CD4-positive, CD25-positive, alpha-beta regulatory T cell (primary cell): ENCODE measurements at places on chromosomes 3 and 15.

GRCh38 chr3:53226841-53227407 is 28.9 kb downstream of the TKT start:
- DNase-seq: no peak
- peaks cover 75% of the 10 kb centered on the region for H3K36me3 ChIP-seq
- H3K27me3 ChIP-seq: no peaks in the 10 kb centered on the region
- H3K27ac ChIP-seq: no peak overlapping the region
- H3K4me1 ChIP-seq: no peaks in the 10 kb centered on the region
- no peak overlapping the region for H3K4me3 ChIP-seq

- H3K36me3 ChIP-seq: no peaks in the 10 kb centered on the region
- H3K27ac ChIP-seq: no peak overlapping the region
- no peak for DNase-seq
- H3K4me1 ChIP-seq: no peaks in the 10 kb centered on the region
- H3K4me3 ChIP-seq: no peak overlapping the region
Measured at GRCh38 chr3:190314741-190315140, 7.5 kb downstream of the CLDN1 start.

DNA sequence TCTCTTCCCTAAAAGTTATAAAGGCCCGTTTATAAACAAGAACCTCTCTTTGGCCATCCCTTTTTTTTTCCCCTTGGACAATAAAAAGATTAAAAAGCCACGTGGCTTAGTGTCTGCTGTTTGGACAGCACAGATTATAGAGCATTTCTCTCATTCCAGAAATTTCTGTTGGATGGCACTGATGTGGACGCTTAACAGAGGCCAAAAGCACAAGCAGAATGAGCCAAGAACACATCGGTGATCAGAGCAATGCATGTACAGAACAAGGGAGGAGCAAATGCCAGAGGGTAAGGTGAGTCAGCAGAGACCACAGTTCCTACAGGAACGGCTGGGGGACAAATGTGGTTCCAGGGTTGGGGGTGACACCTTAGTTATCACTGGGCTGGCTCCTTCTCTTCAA is 30.3 kb upstream of the CTNNB1 start:
- no peak overlapping the region for H3K4me3 ChIP-seq
- H3K4me1 ChIP-seq: no peaks in the 10 kb centered on the region
- peaks cover 6% of the 10 kb centered on the region for H3K27me3 ChIP-seq
- DNase-seq: no peak
- H3K27ac ChIP-seq: no peak overlapping the region

DNA sequence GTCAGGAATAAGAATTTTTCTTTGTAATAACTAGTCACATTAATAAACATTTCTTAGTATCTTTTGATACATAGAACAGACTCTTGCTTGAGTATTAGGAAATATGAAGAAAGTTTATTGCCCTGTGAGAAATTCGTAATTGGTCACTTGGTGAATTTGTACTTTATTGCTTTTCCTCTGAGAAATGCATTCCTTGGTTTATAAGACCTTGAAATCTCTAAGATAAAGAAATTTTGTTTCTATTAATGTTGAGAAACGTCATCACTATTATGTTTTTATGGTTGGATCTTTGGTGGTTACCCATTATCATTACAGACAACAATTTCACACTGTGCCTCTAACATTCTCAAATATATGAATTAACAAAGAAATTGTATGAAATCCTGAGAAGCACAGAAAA is 652.0 kb upstream of the NECTIN3 start:
- no peak overlapping the region for H3K4me3 ChIP-seq
- H3K36me3 ChIP-seq: no peaks in the 10 kb centered on the region
- no peaks in the 10 kb centered on the region for H3K27me3 ChIP-seq
- no peak overlapping the region for H3K27ac ChIP-seq
- H3K4me1 ChIP-seq: no peaks in the 10 kb centered on the region

DNA sequence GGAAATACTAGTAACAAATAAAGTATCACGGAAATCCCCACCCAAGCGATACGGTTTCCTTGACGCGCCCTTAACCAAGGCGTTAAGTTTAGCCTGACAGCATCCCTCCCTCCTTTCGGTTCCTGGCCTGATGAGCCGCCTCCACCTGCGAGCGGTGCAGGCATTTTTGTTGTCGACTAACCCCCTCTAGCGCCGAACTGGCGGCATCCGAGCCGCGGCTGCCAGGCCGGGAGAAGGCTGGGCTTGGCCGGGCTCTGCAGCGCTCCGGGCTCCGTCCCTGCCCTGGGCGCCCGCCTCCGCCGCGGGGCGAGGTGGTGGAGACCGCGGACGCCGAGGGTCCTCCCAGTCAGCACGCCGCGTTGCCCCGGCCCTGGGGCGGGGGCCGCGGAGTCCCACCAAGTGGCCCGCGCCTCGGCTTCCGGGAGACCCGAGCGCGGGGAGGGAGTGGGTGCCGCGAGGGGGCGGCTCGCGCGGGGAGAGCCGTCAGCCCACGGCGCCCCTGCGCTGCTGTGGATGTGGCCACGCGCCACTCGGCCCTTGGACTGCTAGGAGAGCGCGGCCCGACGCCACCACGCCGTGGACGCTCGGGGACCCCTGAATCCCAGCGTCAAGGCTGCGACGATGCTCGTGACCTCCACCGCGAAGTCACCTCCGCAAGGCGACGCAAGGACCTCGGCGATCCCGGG is 1.1 kb upstream of the EPHA6 start:
- H3K4me3 ChIP-seq: no peak overlapping the region
- H3K27me3 ChIP-seq: peaks cover 17% of the 10 kb centered on the region
- peak; percentile 66 for DNase-seq
- H3K4me1 ChIP-seq: peaks cover 10% of the 10 kb centered on the region

- no peaks in the 10 kb centered on the region for H3K36me3 ChIP-seq
- no peak for DNase-seq
- H3K4me3 ChIP-seq: no peak overlapping the region
- no peaks in the 10 kb centered on the region for H3K27me3 ChIP-seq
- no peak overlapping the region for H3K27ac ChIP-seq
Measured at GRCh38 chr3:69547461-69547880, 161.6 kb upstream of the FRMD4B start.

DNA sequence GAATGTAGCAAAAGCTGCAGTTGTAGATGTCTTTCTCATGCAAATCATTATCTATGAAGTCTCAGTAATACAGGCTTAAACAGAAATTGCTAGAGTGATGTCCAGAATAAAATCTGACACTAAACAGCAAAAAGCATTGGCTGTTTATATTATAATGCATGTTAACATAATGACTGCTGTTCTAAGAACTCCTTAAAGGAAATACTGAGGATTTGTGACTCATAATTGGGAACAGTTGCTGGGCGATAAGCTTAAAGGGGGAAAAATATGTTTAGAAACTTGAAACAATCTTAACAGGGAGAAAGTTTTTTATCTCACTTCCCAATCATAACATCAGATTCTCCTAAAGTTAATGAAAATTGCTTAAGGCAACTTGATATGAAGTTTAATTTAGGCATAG is 17.5 kb downstream of the TIPARP start:
- H3K27me3 ChIP-seq: no peaks in the 10 kb centered on the region
- H3K4me3 ChIP-seq: no peak overlapping the region
- no peak overlapping the region for H3K27ac ChIP-seq

GRCh38 chr3:190444576-190445145 is 5.0 kb downstream of the TMEM207 start:
- H3K4me1 ChIP-seq: peaks cover 8% of the 10 kb centered on the region
- no peak overlapping the region for H3K4me3 ChIP-seq
- no peak for DNase-seq
- H3K36me3 ChIP-seq: no peaks in the 10 kb centered on the region
- no peaks in the 10 kb centered on the region for H3K27me3 ChIP-seq

DNA sequence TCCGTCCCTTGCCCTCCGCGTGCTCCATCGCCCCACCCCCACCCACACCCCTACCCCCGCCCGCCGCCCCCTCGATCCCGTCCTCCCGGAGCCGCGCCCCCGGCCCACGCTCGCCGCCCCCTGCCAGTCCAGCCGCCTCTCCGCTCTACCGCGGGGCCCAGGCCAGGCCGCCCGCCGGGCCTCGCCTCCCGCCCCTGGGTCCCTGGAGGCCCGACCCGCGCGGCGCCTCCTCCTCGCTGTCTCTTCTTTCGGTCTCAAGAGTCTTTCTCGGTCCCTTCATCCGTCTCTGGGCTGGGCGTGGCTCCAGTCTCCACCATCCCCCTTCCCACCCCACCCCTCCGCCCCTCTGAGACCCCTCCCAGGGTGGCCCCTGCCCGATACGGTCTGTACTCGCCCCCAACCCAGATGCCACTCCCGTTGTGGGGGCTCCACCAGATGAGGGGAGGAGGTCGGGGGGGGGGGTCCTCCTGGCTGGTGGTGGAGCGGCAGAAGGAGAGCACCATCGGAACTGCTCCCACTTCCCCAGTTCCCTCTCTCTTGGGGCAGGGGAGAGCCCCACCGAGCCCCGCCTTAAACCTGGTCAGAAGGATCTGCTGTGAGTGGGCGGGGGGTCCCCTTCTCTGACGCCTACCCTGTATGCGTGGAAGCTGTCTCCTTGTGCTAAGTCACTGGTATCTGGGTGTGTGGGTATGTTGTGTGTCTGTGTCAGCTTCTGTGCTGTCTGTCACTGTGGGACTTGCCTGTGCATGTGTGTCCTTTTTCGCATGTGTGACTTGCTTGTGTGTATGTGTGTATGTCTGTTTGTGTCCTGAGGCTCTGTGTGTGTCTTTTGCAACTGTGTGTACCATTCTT is 1.0 kb downstream of the PRKCD start:
- peaks cover 28% of the 10 kb centered on the region for H3K4me1 ChIP-seq
- no peaks in the 10 kb centered on the region for H3K36me3 ChIP-seq
- no peaks in the 10 kb centered on the region for H3K27me3 ChIP-seq
- peak overlapping the region; percentile 72 for H3K27ac ChIP-seq
- peak; percentile 21 for DNase-seq

DNA sequence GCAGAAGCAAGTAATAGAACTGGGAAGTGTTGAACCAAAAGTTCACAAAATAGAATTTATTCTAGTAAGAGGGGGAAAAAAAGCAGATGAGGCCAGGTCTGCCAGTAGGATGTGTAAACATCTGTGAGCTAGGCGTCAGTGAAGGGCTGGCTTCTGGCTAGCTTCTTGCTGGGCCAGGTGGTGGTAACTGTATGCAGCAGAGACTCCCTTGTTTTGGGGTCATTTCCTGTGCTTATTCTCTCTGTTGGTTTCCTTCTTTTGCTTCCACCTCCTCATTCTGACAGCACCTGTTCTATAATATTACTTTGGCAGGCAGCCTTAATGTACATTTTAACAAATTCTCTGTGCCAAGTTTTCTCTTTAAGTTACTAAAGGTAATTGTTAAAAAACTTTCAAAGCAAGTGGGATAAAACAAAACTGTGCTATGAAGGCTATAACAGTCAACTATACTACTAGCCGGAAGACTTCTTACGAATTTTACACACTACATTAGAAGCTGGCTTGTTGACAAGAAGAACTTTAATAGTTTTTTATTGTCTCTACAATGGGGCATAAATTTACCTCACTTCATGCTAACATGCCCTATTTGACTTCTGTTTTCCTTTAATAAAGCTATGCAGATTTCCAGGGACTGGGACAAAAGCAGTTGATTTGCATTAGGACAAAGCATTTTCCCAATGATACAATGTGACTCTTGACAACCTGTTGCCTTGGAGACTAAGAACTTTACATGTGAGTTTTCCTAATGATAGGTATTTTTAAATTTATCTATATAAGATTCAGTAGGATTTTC is 318.8 kb upstream of the NAALADL2 start:
- no peaks in the 10 kb centered on the region for H3K27me3 ChIP-seq
- H3K36me3 ChIP-seq: no peaks in the 10 kb centered on the region
- no peak overlapping the region for H3K27ac ChIP-seq
- H3K4me1 ChIP-seq: no peaks in the 10 kb centered on the region

DNA sequence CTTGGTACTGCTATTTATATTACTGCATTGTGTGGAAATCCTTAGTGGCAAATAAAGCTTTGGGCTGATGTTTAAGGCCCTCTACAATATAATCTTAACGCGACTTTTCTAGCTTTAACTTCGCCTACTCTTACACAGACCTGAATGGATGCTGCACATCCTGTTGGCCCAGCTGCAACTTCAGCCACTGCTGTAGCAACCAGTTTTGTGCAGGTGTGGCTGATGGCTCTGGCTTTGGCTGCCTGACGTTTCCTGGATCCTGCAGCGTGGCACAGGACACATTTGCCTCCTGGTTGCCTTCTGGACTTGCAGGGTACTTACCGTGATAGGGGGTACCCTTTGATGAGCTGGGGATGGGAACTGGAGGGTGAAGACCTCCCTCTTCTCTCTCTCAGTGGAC is 20.2 kb upstream of the ERICH6 start:
- H3K36me3 ChIP-seq: no peaks in the 10 kb centered on the region
- H3K27ac ChIP-seq: no peak overlapping the region
- H3K4me1 ChIP-seq: peaks cover 2% of the 10 kb centered on the region
- DNase-seq: no peak

DNA sequence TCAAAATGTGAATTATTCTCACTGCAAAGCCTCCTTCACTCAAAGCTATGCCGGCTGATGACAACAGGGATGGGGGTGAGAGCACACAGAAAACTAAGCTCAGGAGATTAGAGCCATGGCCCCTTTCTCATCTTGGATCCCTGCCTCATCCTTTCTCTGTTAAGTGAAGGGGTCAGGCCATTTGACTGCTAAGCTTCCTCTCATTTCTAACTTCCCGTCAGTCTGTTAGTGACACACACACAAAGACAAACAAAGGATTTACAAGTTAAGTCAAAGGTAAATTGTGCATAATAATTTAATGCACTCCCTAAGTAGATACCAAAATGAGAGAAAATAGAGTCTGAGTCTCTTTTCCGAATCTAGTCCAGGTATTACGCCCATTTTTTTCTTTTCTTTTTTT is 1.2 kb downstream of the SS18L2 start:
- H3K4me1 ChIP-seq: peaks cover 14% of the 10 kb centered on the region
- no peak for DNase-seq
- H3K36me3 ChIP-seq: peaks cover 24% of the 10 kb centered on the region
- H3K27ac ChIP-seq: peak overlapping the region; percentile 87
- no peaks in the 10 kb centered on the region for H3K27me3 ChIP-seq
